SJSA1 (cell line): ENCODE measurements at places on chromosomes 5 and 9.

GRCh38 chr5:17991775-17992174 is 357.5 kb downstream of the TAF11L14 start:
- no peak for DNase-seq
- H3K27me3 ChIP-seq = no peaks in the 10 kb centered on the region
- H3K36me3 ChIP-seq = no peaks in the 10 kb centered on the region
- H3K27ac ChIP-seq = no peak overlapping the region
- no peaks in the 10 kb centered on the region for H3K4me1 ChIP-seq

DNA sequence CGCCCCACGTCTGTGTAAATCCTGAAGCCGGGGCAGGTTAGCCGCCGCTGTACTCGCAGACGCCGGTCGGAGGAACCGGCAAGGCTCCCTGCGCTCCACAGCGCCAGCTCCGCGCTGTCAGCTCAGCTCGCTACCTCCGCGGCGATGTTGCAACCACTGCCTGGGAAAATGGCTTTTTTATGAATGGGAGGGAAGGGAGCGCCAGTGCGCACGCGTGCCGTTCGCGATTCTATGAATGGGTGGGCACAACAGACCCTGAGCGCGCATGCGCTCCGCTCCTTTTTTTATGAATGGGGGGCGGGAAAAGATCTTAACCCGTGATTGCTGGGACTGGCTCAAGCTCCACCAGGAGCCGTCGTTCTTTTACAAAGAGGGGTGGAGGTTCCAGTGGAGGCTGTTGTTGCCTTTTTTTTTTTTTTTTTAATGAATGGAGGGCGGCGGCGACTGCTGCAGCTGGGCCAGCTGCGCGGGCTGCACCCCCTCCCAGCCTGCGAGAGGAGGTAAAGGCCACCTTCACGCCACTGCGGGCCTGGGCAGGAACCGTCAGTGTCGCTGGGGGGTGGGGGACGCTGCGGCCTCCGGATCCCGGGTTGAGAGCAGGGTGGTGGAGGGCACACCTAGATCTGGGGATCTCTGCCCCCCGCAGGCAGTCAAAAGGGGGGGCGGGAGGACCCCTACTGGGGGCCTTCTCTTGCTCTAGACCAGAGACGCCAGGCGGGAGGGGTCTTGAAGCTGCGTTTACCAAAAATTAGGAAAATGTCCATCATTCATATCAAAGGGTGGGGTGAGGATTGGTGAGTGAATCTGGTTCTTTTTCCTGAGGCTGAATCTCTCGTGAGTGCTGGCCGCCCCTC is at the start of gene SPRY4:
SPRY4 (minus strand) TSS at position 151 of the 854 bp plus-strand sequence. CDS start 9,913 bp downstream, outside the sequence.
- H3K27me3 ChIP-seq = no peaks in the 10 kb centered on the region
- peaks cover 76% of the 10 kb centered on the region for H3K4me1 ChIP-seq
- peak within 1 kb of the TSS; percentile 74 for H3K4me3 ChIP-seq
- H3K27ac ChIP-seq = peak within 1 kb of the TSS; percentile 91
- peak; percentile 100 for DNase-seq
- peaks cover 42% of the 10 kb centered on the region for H3K36me3 ChIP-seq

DNA sequence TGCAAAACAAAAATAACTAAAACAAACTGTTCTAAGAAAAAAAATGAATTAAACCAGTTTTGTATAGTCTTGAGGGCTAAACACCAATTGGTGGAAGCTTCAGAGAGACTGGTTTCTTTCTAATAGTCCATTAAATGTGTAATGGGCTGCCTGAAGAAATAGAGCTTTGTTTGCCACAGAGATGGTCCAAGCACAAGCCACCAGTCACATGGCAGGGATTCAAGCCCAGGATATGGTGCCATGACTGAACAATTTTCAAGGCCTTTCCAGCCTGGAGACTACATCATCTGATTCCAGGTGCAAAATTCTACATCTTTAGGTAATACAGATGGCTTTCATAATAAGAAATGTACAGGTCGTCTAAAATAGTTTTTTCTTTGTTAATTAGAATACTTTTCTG is 355.3 kb downstream of the NR2F1-AS1 start:
- H3K27ac ChIP-seq = no peak overlapping the region
- H3K36me3 ChIP-seq = no peaks in the 10 kb centered on the region

- no peak for DNase-seq
- H3K27me3 ChIP-seq = no peaks in the 10 kb centered on the region
- no peaks in the 10 kb centered on the region for H3K4me1 ChIP-seq
- no peak overlapping the region for H3K27ac ChIP-seq
- H3K36me3 ChIP-seq = no peaks in the 10 kb centered on the region; the same call in 1 of the 2 replicates
These were observed 137.0 kb downstream of the FER start for GRCh38 chr5:108884736-108885135.

DNA sequence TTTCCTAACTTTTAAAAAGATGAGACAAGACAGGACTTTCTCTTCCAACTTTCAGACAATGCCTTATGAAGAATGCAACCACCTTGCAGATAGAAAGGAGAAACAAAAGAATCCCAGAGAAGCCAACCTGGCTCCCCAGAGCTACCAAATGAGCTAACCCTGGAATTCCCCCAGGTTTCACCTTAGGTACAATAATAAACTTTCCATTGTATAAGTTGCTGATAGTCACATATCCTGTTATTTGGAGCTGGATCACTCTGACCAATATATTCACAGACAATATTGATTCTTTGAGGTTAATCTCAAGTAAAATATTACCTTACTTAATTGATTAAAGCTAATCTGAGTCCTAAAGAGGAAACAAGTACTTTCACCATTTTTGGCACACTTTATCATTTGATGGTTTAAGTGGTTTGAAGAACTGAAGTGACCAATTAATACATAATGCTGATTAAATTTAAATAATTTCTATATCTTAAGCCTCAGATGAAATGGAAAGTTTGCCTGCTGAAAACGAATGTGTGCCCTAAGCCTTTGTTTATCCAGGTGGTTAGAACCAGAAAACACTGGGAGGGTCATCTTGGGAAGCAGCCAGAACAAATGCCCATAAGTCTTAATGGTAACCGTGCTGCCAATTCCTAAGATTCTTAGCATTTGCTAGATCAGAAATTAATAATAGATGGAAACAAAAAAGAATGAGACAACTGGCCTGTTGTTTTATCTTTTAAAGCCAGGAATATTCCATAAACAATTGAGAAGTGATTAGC is 159.6 kb upstream of the SLC12A2 start:
- H3K27ac ChIP-seq = no peak overlapping the region
- H3K27me3 ChIP-seq = no peaks in the 10 kb centered on the region
- H3K4me3 ChIP-seq = no peak overlapping the region
- peaks cover 8% of the 10 kb centered on the region for H3K4me1 ChIP-seq
- DNase-seq = no peak

DNA sequence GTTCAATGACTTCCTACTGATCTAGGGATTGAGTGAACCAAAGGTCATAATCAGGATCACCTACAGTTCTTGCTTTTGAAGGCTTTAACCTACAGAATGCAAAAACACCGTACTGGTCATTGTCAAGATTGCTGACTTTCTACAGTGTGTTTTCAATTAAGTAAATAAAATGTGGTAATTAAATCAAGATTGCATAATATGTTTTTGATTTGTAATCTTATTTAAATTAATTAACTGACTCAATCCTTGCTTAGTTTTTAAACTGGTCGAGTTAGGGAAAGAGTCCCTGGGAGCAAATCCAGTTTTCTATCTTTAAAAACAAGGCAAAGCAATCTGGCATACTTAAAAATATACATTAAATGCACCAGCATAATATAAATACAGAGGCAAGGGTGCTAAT is 125.9 kb downstream of the NFIB start:
- no peak for DNase-seq
- no peaks in the 10 kb centered on the region for H3K4me1 ChIP-seq
- H3K27me3 ChIP-seq = no peaks in the 10 kb centered on the region
- H3K27ac ChIP-seq = no peak overlapping the region
- no peaks in the 10 kb centered on the region for H3K36me3 ChIP-seq
- H3K4me3 ChIP-seq = no peak overlapping the region

DNA sequence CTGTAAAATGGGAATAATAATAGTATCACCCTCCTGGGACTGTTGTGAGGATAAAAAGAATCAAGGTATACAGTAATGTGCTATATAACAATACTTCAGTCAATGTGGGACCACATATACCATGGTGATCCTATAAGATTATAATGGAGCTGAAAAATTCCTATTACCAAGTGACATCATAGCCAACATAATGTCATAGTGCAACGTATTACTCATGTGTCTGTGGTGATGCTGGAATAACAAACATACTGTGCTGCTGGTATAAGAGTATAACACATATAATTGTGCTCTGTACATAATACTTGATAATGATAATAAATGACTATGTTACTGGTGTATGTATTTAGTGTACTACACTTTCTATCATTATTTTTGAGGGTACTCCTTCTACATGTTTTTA is 38.1 kb downstream of the LIFR start:
- no peak overlapping the region for H3K27ac ChIP-seq
- H3K36me3 ChIP-seq = peaks cover 41% of the 10 kb centered on the region
- H3K4me3 ChIP-seq = no peak overlapping the region
- H3K27me3 ChIP-seq = no peaks in the 10 kb centered on the region
- no peak for DNase-seq

GRCh38 chr9:112771359-112772214 is 21.0 kb downstream of the SNX30 start:
- no peaks in the 10 kb centered on the region; the same call in 1 of the 2 replicates for H3K36me3 ChIP-seq
- H3K27me3 ChIP-seq = no peaks in the 10 kb centered on the region
- no peak overlapping the region for H3K27ac ChIP-seq
- DNase-seq = no peak

DNA sequence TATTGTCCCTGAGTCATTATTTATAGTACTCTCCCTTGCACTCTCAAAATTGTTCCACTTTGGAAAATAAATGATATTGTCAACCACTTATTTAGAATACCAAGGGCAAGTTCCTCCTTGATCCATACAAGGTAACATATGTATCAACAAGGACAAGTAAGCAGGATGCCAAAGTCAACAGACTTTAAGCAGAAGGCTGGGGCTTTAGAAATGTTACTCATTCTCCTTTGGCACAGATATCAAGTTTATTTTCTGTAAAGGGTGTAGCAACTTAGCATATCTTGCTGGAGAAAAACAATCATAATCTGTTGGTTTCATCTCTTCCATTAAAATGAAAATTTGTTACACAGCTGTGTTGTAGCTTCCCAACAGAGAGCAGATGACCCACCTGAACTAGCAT is 248.7 kb upstream of the SLC30A5 start:
- H3K36me3 ChIP-seq = no peaks in the 10 kb centered on the region
- no peaks in the 10 kb centered on the region for H3K4me1 ChIP-seq
- no peak for DNase-seq
- no peak overlapping the region for H3K4me3 ChIP-seq

- no peak overlapping the region for H3K27ac ChIP-seq
- peaks cover 10% of the 10 kb centered on the region; the same call in 1 of the 2 replicates for H3K4me1 ChIP-seq
- H3K36me3 ChIP-seq = no peaks in the 10 kb centered on the region
- no peak overlapping the region for H3K4me3 ChIP-seq
- no peak for DNase-seq
These were observed 39.3 kb upstream of the LPCAT1 start for GRCh38 chr5:1563051-1563461.

DNA sequence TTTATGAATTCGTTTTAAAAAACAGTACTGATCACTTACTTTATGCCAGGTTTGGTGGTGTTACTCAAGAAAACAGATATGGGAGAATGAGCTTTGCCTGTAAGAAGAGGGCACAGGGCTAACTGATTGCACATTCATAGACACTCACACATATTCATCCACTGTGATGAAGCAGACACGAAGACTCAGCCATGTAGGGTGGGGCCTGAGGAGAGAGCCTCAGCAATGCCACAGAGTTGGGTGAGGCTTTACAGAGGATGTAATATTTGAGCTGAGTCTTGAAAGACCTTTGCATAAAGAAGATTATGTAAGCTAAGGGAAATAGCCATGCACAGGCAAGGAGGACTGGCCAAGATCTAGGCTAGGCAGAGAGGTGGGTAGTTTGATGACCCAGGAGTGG is 472.8 kb downstream of the PSAT1 start:
- no peak overlapping the region for H3K27ac ChIP-seq
- no peaks in the 10 kb centered on the region for H3K36me3 ChIP-seq
- no peaks in the 10 kb centered on the region for H3K27me3 ChIP-seq
- DNase-seq = no peak

- DNase-seq = no peak
- no peaks in the 10 kb centered on the region for H3K4me1 ChIP-seq
- no peaks in the 10 kb centered on the region for H3K27me3 ChIP-seq
- H3K36me3 ChIP-seq = no peaks in the 10 kb centered on the region
- no peak overlapping the region for H3K4me3 ChIP-seq
These were observed 561.1 kb downstream of the PDE4D start for GRCh38 chr5:59332236-59332973.

DNA sequence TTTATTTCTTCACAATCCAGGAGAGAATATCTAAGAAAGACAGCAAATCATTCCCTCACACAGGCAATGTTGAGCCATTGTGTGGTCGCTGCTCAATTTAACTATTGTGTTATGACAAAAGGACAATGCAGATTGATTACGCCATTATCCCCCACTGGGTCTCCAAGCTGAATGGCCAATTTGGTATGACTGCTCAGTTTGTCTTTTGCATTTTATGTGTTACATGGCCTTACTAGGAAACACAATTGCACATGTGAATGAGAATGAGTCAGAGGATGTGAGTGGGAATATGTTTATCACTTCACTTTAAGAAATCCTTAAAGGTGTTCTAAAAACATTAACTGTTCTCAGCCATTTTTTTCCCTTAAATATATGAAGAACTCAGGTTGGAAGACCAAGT is 108.3 kb downstream of the FAM174A start:
- DNase-seq = no peak
- H3K4me1 ChIP-seq = no peaks in the 10 kb centered on the region
- no peak overlapping the region for H3K4me3 ChIP-seq
- no peak overlapping the region for H3K27ac ChIP-seq
- no peaks in the 10 kb centered on the region for H3K36me3 ChIP-seq
- no peaks in the 10 kb centered on the region for H3K27me3 ChIP-seq

GRCh38 chr9:19988281-19988680 is 199.4 kb upstream of the SLC24A2 start:
- H3K4me3 ChIP-seq = no peak overlapping the region
- DNase-seq = no peak
- no peaks in the 10 kb centered on the region for H3K36me3 ChIP-seq
- no peaks in the 10 kb centered on the region for H3K4me1 ChIP-seq
- H3K27ac ChIP-seq = no peak overlapping the region

- no peak for DNase-seq
- H3K4me3 ChIP-seq = no peak overlapping the region
- H3K27me3 ChIP-seq = no peaks in the 10 kb centered on the region
These were observed 161.0 kb upstream of the RORB start for GRCh38 chr9:74336161-74336560.

DNA sequence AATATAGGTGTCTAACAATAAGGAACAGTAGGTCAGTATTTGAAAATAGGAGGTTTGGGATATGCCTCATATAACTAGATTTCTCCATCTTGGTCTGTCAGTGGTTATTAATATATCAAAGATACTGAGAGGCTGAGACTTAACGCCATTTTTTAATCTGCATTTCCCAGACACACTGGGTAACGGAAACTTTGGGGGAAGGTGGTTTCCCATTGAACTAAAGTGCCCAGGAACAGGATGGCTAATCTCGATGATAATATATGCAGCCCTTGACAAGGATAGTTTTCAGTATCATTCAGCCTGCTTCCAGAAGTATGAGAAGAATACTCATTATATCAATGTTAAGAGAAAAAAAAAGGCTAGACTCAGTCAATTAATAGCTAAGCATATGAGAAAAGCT is 30.7 kb downstream of the EFNA5 start:
- H3K27ac ChIP-seq = no peak overlapping the region
- no peak for DNase-seq
- no peak overlapping the region for H3K4me3 ChIP-seq
- 0 out of 2 replicates have a peak, but pooled peaks cover 2% of the 10 kb centered on the region for H3K27me3 ChIP-seq

- H3K36me3 ChIP-seq = peaks cover 29% of the 10 kb centered on the region
- peak; percentile 82 for DNase-seq
- no peak overlapping the region for H3K4me3 ChIP-seq
These were observed 10.8 kb downstream of the TSPAN17 start for GRCh38 chr5:176658007-176658599.
